Ovary (tissue), 10 donors: ENCODE measurements at places on chromosomes 11 and 22.

- DNase-seq: no peak
Observed at GRCh38 chr11:8512547-8512946, 81.5 kb downstream of the STK33 start.

GRCh38 chr11:23974051-23974450, 522.8 kb upstream of the LUZP2 start:
- no peak for DNase-seq

DNA sequence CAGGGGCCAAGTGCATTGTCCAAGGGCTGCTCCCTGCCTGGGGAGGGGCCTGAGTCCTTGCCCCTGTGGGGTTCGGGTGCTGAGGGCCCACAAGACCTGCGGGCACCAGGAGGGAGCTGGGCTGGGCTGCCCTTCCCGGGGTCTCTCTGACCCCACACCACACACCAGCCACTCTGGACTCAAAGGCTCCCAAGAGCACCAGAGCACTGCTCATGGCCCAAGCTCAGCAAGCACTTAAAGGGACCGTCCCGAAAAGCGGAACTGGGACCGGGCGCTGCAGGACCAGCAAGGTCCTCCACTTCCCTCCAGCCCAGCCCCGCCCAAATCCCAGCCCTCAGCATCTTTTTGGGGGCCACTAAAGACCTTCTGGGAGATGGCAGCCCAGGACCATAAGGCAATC, 5.3 kb downstream of the LSP1 start:
- no peak for DNase-seq

DNA sequence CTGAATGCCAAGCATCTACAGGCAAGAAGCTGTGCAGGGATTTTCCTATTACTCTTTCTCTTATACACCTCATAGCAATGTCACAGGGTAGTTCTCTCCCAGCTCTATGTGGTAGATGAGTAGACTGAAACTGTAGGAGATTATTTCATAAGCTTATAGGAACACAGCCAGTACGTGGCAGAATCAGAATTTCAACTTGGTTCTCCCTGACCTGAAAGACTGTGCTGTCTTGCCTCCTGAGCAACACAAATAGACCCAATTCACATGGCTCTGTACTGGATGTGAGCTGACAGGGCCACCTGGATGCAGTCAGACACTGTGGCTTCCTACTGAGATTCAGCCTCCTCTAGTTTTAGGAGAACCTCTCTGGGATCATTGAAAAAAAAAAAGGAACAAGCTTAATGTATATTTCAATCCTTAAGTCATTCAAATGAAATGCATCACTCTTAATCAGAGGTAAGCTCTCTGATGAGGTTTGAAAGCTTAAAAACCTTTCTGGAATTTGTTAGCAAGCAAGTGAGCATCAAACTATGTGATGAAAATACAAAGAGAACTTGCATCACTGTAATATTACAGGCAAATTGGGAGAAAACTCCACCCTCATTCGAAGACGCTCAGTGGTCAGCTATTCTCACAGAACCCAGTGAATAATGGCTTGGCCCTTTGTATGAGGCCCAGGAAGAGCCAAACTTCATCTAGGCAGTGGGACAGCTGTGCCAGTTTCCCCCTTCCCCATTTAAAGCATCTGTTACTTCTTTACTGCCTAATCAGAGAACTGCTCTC, 1039.3 kb downstream of the NTM start:
- no peak for DNase-seq

DNA sequence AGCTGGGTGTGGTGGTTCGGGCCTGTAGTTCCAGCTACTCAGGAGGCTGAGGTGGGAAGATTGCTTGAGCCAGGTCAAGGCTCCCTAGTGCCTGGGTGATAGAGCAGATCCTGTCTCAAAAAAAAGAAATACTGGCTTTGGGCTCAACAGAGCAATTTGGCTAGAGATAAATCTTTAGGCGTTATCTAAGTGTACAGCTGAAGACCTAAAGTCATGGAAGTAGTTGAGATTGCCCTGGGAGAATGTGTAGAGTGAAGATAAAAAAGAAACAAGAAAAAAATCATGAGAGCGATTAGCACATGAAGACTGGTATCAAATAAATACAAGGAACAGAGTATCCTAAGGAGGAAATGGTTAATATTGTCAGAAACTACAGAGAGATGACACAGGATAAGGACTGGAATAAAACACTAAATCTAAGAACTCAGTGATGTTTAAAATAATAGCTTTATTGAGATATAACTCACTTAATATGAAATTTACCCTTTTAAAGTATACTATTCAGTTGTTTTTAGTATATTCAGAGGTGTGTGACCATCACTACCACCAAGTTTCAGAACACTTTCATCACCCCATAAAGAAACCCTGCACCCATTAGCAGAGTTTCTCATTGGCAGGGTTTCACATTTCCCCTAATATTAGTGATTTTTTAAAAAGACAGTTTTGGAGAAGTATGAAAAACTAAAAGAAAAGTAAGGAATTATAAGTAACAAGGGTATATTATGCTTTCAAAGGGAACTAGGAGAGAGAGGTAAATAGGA, 20.7 kb downstream of the PIK3C2A start:
- no peak for DNase-seq

- peak; percentile 42 for DNase-seq
Observed at GRCh38 chr22:49956418-49956770, 4.2 kb upstream of the PIM3 start.

DNA sequence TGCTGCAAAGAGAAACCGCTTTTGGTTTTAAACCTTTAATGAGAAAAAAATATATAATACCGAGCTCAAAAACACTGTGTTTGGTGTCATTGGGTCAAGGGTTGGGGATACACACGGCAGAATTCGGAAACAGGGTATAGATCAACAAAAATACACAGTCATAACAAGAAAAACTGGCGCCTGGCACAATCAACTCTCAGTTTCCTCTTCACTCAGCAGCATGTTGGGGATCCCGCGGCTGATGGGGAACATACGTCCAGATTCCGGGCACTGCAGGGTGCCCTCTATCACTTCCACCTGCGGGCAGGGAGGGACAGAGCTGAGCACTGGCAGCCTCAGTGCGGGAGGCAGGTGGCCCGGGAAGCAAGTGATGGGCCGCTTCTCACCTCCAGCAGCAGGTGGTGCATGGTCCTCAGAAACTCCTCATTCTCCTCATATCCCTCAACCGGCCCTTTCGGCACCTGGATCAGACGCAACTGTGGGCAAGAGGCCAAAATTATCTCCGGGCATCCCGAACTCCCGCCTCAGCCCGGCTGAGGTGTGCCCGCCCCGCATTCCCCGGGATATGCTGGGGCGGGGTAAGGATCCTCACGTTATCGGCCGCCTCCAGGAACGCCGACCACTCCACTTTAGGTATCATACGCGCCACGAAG, 561 bp downstream of the TRMT112 start:
- DNase-seq: no peak

DNA sequence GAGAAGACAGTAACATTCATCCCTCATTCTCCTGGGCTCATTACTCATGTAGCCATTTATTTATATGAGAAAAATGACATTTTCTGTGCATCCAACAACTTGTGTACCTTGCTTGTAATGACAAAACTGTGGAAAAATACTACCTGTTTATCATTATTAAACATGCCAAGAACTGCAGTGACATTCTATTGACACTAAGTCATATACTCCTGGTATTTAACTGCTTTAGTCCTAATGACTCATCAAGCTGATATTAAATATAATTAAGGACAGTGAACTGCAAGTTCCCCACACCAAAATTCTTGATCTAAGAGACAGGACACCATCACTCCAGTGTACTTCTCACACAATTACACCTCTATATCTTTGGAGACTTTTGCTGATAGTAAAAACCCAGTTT, 1328.7 kb upstream of the RAG2 start:
- DNase-seq: no peak

DNA sequence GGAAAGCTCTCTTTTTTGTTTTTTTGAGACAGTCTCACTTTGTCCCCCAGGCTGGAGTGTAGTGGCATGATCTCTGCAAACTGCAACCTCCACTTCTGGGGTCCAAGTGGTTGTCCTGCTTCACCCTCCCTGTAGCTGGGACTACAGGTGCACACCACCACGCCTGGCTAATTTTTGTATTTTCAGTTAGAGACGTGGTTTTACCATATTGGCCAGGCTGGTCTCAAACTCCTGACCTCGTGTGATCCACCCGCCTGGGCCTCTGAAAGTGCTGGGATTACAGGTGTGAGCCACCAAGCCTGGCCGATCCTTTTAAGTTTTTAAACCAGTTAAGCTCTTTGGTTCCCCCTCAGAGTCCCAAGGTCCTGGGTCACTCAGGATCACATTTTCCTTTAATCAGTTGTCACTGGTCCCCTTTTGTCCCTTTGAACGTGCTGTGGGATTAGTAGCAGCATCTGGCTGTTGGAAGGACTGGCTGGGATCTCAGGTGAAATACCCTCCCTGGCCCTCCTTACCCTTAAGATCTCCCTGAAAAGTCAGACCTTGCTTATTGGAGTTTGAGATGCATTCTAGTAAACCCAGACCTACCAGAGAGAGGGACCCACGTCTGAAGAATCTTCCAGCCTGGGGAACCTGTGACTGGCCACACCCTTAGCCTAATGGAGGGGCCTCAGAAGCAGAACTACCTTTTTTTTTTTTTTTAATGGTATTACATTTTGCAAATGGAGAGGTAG, 8.1 kb downstream of the MALAT1 start:
- DNase-seq: peak; percentile 72

- DNase-seq: no peak
Observed at GRCh38 chr11:114846416-114846791, 168.1 kb downstream of the NXPE2 start.

GRCh38 chr11:62911137-62912130, 9.7 kb downstream of the CHRM1 start:
- no peak for DNase-seq

GRCh38 chr11:73493956-73494598, 103.8 kb downstream of the FAM168A start:
- no peak for DNase-seq

- DNase-seq: no peak
Observed at GRCh38 chr11:74102321-74102720, 68.5 kb downstream of the C2CD3 start.

GRCh38 chr11:58579192-58580129, 598 bp downstream of the ZFP91 start:
- DNase-seq: peak; percentile 94

DNA sequence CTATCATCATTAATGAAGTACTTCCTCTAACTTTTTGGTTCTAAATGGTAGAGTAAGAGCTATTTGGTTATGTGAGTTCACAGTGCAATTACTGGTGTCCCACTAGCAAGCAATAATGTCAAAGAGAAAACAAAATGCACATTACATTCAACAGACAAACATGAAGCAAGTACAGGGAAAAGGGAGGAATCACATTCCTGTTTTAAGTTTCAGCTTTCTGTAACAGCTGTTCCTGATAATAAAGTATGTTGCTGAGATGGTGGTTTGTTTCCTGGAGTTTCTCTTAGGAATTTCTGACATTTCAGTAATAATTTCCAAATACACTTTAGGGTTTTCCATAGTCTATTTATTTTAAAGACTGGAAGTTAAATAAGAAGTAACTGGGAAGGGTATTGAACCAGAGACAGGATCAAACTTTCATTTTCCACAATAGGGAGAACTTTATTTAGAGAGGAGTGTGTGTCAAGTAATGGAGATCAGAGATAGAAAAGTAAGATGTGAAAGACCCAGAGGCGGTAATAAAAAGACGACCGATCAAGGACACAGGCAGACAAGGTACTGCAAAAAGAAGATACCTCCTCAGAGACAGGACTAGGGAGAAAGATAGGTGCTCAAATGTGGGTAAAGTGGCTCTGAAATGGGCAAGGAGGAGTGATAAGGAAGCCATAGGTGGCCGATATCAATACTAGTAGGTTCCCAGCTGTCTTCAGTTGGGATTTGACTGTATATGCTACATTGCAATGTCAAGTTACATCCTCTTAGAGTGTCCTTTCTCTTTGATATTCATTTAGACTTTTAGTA, 20.8 kb upstream of the CLNS1A start:
- DNase-seq: no peak

- DNase-seq: no peak
Observed at GRCh38 chr11:61880031-61880430, 11.3 kb downstream of the FADS3 start.

- no peak for DNase-seq
Observed at GRCh38 chr22:48464246-48464645, 1363.4 kb downstream of the BRD1 start.

DNA sequence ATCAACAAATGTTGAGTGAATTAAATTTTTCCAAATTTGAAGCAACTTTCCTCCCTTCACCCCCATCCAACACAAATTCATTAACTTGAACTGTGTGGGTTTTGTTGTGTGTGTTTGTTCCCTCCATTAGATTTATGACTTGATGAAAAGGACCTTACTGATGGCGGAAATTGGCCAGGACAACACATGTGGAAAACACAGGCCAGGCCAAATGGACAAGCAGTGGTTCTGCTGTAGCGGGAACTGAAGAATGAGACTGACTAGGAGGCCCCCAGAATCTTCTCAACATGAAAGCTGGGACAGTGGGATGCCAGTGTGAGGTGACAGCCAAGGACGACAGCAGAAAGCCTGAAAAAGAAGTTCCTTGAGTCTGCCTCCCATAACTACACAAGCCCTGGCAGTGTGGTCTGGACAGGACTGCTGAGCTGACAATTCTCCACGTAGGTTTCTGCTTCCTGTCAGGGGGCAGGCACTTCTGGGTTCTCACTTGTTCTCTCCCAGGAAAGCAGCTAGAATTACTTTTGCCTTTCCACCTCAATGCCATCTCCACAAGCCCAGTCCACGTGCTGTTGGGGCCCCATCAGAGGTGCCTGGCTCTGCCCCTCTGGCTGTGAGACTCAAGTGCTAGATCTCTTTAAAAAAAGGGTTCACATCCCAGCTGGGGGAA, 94.3 kb downstream of the ETS1 start:
- no peak for DNase-seq

DNA sequence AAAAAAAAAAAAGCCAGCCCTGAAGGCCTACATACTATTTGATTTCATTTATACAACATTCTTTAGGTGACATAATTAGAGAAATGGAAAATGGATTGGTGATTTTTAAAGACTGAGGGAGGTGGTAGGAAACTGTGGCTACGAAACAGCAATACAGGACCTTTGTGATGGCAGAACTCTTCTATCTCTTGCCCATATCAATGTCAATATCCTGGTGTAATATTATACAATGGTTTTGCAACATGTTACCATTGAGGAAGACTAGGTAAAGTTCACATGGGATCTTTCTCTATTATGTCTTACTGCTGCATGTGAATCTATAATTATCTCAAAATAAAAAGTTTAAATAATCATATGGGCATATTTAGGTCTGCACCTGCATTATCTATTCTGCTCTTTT, 371.2 kb downstream of the ETS1 start:
- DNase-seq: no peak

DNA sequence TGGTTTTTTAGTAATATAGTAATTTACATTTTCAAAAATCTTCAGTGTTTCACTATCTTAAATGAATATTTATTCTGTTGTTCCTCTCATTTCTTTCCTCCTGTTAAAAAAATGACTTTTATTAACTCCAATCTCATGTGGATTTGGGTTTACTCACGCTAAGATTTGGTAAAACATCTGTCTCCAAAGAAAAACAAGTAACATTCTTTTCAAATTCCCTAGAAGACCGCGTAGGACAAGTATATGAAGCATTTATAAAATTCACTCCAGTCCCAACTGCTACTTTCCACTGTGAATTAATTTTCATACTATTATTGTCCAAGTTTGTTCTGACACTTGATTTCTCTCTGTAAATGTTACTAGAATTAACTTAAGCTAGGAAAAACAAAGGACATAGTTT, 26.2 kb downstream of the SBF2 start:
- no peak for DNase-seq
